SW480 (cell line): ENCODE measurements at places on chromosomes 5 and 9.

DNA sequence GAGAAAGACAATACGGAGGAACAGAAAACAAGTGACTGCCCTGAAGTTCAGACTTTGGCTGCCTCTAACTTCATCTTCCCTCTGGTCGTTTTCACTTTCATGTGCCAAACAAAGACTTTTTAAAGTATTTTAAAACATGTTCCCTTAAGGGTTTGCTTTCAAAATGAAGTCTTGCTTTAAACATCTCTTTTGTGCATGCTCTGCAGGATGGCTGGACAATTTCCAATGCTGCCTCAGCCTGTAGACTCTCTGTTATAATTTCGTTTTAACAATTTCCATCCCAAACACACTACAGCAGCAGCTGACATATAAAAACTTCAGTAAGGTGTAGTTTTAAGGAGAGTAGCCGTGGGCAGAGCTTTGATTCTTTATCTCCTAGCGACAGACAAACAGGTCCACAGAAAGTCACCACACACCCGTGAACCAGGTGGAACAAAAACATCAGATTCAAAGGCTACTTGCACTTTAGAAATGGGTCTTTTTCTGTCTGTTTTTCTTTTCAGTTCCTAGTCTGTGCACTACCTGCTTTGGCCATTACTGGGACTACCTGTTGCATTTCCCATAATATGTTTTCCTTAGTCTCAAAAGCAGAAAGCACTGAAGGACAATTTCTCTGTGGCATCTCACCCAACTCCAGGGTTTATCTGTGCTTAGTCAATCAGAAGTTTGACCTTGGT lies 308.9 kb downstream of the DTWD2 start:
- no peak for DNase-seq

- no peak for DNase-seq
These were observed 64.7 kb upstream of the LPAR1 start for GRCh38 chr9:111102793-111103464.

DNA sequence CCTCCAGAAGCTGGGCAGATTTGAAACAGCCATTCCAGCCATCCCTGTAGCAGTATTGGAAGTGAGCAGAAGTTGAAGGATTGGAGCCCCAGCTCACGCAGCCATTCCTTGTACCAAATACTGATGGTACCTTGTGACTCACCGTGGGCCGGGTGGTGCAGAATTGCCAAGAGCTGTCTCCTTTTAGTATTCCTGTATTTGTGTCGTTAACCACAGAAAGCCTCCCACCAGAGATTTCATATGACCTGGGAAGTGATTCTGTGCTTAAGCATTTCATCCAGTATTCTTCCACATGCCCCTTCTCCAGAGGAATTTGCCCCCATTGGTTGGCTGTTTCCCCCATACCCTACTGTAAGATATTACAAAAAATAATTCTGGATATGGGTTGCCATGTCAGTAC lies 17.7 kb upstream of the TLX3 start:
- no peak for DNase-seq

DNA sequence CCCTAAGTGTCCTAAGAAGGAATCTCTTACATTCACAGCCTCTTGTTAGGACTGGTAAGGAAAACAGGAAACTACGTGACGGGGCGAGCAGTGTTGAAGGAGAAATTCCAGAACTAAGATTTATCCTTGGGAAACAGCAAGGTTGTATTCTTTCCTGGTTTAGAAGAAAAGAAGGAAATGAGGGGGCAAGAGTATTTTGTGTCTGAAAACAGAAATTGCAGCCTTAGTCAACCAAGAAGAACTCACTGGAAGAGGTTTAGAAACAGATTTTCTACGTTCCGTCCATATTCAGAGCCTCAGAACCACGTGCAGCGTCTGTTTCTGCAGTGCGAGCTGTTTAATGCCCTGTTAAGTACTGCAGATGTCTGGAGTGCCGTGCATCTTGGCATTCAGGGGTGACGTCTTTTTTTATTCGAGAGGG lies 75.2 kb downstream of the GOLPH3 start:
- no peak for DNase-seq

DNA sequence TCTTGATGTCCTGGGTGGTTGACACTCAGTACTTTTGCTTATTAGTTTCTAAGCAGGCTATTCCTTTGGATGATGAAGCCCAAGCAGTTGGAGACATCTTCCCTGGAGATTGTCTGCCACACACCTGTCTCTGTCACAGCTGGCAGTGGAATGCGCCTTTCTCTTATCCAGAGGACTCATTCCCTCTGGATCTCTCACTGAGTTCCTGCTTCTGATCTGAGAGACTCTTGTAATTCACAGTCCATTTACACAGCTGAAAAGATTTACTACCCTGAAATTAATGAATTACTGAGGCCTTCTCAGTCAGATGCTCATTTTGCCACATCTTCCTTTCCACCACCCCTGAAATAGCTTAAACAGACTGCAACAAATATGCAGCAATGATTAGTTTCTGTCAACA lies 15.9 kb downstream of the TAL2 start:
- DNase-seq, result no peak

GRCh38 chr5:108858959-108859358 lies 111.3 kb downstream of the FER start:
- DNase-seq, result no peak
